Activated naive CD4-positive, alpha-beta T cell treated with anti-CD3 and anti-CD28 coated beads for 36 hours (primary cell): ENCODE measurements at places on chromosomes 7 and 10. TPM values are rescaled to one million over a fixed set of nuclear protein-coding genes. Genes with fewer than 3 reads are reported as not detected.

DNA sequence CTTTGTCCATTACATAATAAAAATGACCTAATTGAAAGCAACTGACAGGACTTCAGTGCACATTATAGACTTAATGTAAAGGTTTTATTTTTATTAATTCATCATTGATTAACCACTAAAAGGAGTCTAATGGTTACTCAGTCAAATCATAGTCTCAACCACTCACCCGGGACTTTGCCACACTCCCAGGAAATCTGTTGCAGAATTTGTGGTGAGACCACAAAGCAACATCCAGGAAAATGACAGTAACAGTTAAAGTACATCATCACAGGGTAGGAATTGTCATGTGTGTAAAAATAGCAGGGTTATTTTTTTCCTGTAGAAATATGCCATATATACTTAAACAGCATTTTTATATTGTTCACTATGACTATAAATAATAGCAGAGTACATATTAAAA, 6.3 kb upstream of the HGF start:
- no peak for DNase-seq

- no peak for DNase-seq
Observed at GRCh38 chr10:18690541-18690940, 31.3 kb downstream of the ARL5B start.

Gene TNPO3
- 65.7 TPM for total RNA-seq

GRCh38 chr10:101778781-101779543, 3.0 kb upstream of the FGF8 start:
- DNase-seq = peak; percentile 34

DNA sequence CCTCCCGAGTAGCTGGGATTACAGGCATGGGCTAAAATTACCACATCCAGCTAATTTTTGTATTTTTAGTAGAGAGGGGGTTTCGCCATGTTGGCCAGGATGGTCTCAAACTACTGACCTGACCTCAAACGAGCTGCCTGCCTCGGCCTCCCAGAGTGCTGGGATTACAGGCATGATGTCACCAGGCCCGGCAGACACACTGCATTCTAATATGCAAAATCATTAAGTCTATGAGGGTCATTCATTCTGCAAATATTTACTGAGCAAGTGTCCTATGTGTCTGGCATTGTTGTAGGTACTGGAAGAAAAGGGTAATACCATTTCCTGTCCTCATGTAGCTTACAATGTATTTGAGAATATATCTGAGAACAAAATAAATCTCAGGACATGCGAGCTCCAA, 2.7 kb downstream of the PUS7 start:
- no peak for DNase-seq

GRCh38 chr10:55740110-55740509, 620.9 kb downstream of the ZWINT start:
- no peak for DNase-seq

Gene HOXA9
- not detected for total RNA-seq

Gene DENND10
- total RNA-seq = 17.6 TPM

- DNase-seq = no peak
Observed at GRCh38 chr7:132443761-132444520, 132.3 kb downstream of the PLXNA4 start.

GRCh38 chr7:97971120-97971989, 18.6 kb downstream of the OCM2 start:
- DNase-seq = peak; percentile 43

Gene COBL
- not detected for total RNA-seq

GRCh38 chr7:120583899-120584586, 273.9 kb downstream of the TSPAN12 start:
- DNase-seq = no peak

GRCh38 chr7:140242057-140243031, 65.6 kb upstream of the KDM7A start:
- DNase-seq = peak; percentile 23

GRCh38 chr7:118777308-118777707, 552.8 kb downstream of the ANKRD7 start:
- no peak for DNase-seq

- no peak for DNase-seq
Observed at GRCh38 chr10:19250546-19250945, 201.9 kb downstream of the MALRD1 start.

DNA sequence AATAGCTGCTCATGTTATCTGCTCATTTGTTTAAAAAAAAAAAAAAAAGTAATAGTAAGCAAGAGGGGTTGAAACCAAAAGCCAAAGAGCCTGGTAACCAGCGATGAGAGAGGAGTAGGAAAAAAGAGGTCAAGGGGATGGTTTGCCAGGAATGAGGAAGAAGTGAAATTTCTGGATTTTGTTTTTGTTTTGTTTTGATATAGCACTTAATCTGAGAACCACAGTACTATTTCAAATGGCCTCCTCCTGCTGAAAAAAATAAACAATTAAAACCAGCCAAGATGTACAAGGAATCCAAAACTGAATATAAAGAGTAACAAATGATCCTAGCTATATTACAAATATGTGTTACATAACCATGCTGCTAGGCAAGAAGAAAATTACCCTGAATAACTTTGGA, 213.1 kb downstream of the FGFR2 start:
- DNase-seq = no peak

DNA sequence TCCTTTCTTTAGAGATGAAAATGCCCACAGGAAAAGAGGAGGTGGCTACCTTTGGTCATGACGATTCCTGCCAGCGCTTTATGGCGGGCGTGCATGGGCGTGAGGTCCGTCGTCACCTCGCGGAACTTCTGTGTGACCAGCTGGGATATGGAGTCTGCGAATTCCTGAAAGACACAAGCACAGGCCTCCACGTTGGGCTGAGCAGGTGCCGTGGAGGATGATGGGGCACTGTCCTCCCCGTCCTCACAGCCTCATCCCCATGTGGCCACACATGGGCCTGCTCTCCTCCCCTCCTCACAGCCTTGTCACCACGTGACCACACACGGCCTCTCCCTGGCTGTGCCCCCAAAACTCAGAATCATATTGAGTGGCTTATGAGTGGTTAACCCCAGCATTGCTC, 214.7 kb downstream of the WDR37 start:
- DNase-seq = no peak

DNA sequence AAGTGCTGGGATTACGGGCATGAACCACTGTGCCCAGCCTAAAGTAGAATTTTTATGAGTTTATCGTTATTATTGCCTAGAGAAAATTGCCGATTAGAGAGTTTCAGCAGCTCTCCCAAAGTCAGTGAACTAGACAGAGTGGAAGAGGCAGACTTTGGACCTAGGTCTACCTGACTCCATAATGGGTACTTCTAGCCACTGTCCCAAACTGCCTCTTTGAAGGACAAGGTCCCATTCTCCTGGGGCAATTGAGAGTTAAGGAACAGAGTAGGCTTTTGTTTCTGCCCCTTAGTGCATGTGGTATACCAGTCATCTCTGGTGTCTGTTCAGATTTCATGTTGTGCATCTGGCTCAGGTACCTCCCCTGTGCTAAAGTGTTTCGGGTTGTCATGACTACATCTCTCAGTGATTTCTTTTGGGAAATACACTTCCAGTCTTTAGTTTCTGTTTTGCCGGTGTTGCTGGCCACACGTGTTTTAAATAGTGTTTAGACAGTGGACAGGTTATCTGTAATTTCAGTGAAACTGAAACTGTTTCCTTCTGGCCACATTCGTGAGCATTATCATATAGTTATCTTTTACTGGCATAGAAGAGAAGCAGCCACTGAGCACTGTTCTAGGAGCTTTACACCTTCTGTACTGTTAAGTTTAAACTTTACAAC, 4.7 kb downstream of the TMEM236 start:
- DNase-seq = no peak

- DNase-seq = no peak
Observed at GRCh38 chr10:109089779-109090178, 833.5 kb downstream of the XPNPEP1 start.
